ENCODE measurements at places on chromosomes 6 and 20.

GRCh38 chr6:31769684-31770371 lies 7.3 kb downstream of the VWA7 start:
- peak; percentile 70 for DNase-seq

DNA sequence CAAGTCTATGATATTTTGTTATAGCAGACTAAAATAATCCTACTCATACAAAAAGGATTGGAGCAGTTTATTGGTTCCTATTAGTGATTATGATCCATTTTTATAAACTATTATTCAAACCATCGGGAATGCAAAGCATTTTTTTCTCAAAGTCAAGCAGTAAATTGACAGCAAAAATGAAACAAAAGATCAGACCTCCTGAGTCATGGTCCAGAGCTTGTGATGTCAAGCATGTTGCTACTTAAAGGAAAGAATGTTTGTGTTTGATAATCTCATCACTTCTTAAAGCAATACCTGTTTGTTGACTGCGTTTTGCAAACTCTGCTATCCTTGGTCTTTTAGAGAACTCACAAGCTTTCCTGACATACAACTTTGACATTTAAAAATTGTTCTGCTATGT lies 204.4 kb downstream of the SAMD5 start:
- DNase-seq, result no peak

GRCh38 chr6:51529240-51529639 lies 558.2 kb downstream of the PKHD1 start:
- no peak for DNase-seq

- no peak for DNase-seq
These were observed 156.7 kb downstream of the LPA start for GRCh38 chr6:160507420-160507819.

- DNase-seq, result no peak
These were observed 608.4 kb upstream of the SYNCRIP start for GRCh38 chr6:86251106-86251505.

DNA sequence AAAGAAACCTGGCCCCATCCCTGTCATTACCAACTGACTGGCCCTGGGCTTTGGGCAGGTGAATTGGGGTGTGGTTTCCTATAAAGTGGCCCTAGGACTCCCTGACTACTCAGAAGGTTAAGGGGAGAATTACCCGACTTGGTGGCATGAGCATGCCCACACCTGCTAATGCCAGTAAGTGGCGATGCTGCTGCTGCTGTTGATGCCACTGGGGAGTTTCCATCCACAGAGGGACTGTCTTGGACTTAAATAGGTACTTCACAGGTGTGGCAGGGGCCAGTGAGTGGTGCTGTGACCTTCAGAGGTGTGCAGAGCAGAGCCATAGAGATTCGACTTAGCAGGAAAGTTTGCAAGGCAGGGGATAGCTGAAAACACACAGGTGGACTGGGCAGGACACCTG lies 32.6 kb upstream of the MDFI start:
- DNase-seq, result no peak

DNA sequence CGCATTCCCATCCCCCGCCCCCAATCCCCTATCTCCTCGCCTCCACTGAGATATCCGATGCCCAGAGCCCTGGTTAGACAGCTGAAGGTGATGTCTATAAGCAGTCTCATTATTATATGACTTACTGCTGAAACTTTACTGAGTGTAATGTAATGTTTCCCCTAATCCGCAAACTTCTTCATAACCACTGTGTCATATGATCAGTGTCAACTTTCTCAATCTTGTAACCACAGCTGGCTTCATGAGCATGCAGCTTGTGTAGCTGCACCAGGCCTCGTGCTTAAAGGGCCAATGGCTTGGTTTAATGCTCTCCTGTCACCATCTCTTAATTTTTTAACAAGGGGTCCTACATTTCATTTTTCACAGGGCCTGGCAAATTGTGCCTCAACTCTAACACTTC lies 8.1 kb downstream of the ASIP start:
- DNase-seq, result no peak

DNA sequence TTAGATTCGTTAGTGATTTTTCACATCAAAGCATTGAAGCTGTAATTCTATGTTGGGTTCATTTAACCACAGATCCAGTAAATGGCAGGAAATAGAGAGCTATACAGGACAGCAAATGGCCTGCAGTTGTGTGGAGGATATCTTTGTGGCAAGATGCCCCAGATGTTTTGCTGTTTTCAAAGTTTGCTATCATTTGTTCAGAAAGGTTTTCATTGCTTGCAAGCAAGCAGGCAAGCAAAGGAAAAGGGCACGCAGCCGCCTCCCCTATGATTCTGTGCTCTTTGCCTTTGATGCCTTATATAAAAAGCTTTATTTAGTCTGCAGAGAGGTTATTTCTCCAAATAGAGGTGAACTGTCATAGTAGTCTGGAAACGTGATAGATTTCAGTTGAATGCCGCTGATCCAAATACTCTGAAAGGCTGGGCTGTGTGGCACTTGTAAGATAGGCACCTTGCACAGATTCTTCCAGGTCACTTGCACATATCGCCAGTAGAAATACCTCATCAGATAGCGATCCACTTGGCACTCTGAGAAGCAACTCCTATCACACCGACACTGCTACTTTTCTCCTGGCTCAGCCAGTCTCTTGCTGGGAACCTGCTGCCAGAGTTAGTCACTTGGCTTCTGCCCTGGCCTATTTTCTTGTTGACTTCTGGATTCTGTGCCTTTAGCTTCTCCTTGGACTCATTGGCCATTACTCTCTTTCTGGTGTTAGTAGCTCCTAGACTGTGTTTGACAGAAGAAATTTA lies 66.4 kb downstream of the UTRN start:
- no peak for DNase-seq

GRCh38 chr20:56391596-56392131 lies 351 bp downstream of the AURKA start:
- no peak for DNase-seq

DNA sequence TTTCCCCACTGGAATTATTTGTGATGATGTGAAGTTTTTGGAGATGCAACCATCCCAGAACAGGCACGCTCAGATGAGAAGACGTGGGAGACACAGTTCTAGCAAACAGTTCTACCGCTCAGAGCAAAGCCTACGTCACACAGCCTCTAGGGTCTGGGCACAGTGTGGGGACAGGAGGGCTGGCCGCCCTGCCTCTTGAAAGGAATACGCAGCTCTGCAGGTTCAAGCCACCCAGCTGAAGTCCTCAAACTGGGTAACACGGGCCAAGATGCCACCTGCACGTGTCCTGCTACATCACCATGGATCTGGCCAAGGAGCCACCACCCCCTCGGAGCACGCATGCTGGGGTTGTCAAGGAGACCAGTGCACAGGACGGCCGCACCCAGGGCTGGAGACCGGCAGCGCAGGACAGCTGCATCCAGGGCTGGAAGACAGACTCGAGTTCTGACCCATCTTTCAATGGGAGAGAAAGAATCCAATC lies 75.0 kb downstream of the NOL4L start:
- DNase-seq, result no peak

GRCh38 chr6:83578057-83578456 lies 65.7 kb downstream of the PRSS35 start:
- DNase-seq, result no peak

- DNase-seq, result no peak
These were observed 74.4 kb downstream of the ITCH start for GRCh38 chr20:34437330-34437986.

DNA sequence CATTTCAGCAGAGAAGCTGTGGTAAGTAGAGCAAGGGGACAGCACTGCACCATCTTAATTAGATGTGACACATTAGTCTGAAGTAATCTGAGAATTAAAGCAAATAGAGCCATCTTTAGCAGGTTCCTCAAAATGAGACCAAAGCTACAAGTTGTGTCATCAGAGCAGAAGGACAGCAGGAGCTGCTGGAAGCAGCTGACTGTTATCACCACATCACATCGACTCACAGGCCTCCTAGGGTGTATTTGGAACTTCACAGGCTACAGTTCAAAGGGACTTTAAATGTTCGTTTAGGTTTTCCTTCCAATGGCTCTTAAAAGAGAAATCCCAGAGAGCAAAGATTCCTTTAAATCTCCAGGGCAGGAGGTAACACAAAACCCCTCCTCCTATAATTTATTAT lies 69.5 kb downstream of the LCA5 start:
- peak; percentile 20 for DNase-seq

DNA sequence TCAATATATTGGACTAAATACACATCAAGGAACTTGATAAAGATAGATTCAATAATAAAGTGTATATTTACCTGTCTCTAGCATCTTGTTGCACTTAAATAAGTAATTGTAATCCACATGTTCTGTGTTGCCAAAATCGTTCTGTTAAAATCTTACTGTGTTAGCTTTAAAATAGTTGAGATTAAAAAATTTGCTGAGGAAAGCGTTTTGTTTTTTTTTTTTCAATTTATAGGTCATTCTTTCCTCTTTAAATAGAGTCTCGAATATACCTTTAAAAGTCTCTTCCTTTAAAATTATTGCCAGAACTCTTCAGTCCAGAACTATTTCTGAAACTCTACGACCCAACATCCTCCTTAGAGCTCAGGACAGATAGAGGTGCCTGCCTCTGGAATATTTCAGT lies 195.6 kb upstream of the OPRM1 start:
- no peak for DNase-seq

DNA sequence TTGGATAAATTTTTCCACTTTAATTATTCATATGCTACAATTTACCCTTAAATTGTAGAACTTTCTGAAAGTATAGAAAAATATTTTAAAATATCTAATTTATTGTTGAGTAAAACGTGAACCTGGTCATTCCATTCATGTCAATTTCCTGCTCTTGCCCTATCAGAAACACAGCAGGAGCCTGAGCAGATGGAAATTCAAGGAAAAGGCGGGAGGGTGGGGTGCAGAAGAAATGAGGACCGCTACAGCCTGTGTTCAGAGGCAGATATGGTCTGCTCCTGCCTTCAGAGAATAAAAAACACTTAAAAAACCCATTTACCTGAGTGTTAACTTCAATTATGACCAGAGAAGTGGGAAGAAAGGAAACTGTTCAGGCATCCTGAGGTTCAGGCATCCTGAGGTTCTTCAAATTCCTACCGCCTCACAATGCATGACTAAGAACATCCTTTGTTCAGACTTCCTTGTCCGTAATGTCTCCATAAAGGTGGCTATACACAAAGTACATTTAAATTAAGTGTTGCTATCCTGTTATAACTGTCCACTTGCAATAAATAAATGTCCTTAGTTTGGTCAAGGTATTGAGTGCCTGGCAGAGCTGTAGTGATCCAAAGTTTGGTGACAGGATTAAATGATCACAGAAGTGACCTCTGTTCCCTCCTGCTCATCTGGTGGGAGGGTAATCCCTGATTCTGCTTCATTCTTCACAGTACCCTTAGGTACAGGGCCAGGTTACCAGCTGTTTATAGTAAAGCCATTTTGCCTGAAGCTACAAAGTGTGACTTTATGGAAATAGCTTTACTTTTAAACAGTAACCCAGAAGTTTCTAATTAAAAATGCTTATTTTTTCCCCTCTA lies 109.1 kb downstream of the MAN1A1 start:
- DNase-seq, result no peak

GRCh38 chr6:154937306-154938220 lies 57.6 kb upstream of the TIAM2 start:
- DNase-seq, result no peak

DNA sequence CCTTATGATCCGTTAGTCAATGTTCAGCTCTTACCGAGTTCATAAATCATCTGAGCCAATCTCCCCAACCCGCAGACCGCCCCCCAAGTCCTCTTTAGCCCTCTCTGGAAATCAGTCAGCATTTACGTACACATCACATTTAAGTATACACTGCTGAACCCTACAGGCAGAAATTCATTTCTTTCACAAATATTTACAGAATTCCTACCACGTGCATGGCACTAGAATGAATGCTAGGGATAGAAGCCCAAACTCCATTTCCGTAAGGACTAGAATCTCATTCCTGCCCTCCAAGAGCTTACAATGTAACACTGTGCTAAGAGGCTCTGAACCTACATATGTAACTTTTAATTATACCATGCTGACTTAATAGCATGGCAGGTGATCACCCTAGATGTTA lies 1.8 kb downstream of the OSER1 start:
- no peak for DNase-seq

DNA sequence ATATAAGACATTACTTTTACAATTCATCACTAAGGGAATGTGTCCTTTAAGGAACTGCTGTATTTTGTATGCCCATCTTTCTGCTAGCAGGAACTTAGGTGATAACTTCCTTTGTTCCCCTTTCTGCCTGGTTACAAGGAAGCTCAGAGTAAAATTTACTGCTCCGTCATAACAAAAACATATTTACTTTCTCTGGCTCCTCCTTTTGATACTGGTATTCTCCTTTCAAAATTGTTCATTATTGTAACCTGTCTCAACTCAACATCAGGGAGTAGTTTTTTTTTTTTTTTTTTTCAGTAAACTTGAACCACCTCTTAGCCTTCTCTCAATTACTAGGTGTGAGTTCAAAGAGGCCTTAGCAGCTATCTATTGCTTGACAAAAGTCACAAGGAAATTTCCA lies 37.1 kb downstream of the RIPOR2 start:
- DNase-seq, result no peak

- peak; percentile 76 for DNase-seq
These were observed 9.5 kb downstream of the CYP39A1 start for GRCh38 chr6:46642928-46643751.

GRCh38 chr6:39929039-39929732 lies 5.1 kb downstream of the MOCS1 start:
- no peak for DNase-seq

DNA sequence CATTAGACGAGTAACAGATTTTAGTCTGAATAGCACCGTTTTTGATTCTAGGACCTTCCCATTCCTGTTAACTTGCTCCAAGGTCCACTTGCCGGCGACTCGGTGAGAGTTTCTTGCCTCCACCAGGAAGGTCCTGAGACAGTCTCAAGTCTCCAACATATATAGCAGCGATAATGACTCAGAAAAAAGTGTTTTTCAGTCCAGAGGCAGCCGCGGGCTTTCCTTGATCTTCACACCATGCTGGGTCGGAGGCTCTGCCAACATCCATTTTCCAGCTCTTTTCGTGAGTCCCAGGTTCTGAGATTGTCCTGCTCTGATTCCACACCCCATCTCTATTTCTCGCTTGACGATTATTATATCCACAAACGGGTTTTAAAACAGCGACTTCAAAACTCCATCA lies 170.5 kb downstream of the GPX5 start:
- DNase-seq, result no peak

- no peak for DNase-seq
These were observed 128.2 kb downstream of the BANF2 start for GRCh38 chr20:17827759-17828559.

GRCh38 chr20:57756213-57756612 lies 46.4 kb upstream of the PMEPA1 start:
- DNase-seq, result no peak

DNA sequence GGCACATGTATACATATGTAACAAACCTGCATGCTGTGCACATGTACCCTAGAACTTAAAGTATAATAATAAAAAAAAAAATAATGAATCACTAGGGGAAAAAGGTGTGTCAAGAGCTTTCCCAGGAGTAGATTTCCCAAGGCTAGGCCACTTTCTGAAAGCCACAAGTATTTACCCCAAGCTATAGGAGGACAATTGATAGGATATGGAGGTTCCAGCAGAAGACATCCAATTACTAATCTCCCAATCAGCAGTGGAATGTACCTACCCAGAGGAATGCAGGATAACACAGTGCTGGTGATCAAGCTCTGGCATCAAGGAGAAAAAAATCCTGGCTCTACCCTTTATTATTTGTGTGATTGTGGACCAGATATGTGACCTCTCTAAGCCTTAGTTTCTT lies 562.7 kb downstream of the RFPL4B start:
- DNase-seq, result peak; percentile 84
